Stimulated activated CD4-positive, alpha-beta T cell treated with anti-CD3 and anti-CD28 coated beads, Interleukin-1b, Interleukin-23, amount 100 ng/mL, for 1 hour (primary cell): ENCODE measurements at places on chromosomes 4 and X.

- no peak for DNase-seq
Measured at GRCh38 chr4:37567836-37568235, 118.3 kb downstream of the RELL1 start.

- DNase-seq = no peak
Measured at GRCh38 chr4:158741326-158742021, 18.3 kb upstream of the PPID start.

DNA sequence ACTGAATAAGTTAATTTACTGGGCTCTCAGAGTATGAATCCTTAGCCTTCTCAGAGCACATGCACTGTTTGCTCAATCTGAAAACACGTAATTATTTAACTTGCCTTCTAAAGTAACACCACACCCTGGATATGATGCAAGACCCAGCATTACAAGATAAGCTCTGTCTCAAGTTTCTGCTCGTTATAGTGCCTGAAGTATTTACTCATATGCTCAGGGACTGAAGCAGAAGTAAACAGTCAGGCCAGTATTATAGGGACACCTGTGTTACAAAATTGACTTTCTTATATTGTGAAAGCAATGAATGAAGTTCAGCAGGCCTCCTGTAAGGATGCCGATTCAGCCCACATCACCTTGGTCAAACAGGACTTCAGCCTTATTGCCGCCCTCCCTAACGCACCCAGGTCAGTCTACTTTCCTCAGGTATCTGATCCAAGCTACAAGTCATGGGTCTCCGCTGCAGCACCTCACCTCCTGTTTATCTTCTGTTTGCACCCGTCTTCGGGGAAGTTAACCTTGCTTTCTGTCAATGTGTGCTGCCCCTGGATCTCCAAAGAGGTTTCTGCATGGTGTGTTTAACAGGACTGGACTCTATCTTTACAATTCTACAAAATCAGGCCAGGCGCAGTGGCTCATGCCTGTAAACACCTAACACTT, 42.8 kb upstream of the KLF3 start:
- DNase-seq = no peak

GRCh38 chrX:97747346-97747745, 863.6 kb downstream of the RPA4 start:
- no peak for DNase-seq

- no peak for DNase-seq
Measured at GRCh38 chr4:40524366-40525041, 105.2 kb downstream of the RBM47 start.

GRCh38 chrX:135477576-135477975, 42.9 kb upstream of the INTS6L start:
- DNase-seq = no peak

- DNase-seq = no peak
Measured at GRCh38 chr4:71201817-71202576, 136.8 kb upstream of the SLC4A4 start.

- DNase-seq = no peak
Measured at GRCh38 chr4:152559641-152560040, 23.7 kb upstream of the FBXW7 start.
